ENCODE measurements at places on chromosomes 11 and 22. TPM values are rescaled to one million over a fixed set of nuclear protein-coding genes. Genes with fewer than 3 reads are reported as not detected.

Gene MMP10
- total RNA-seq, result 0.20 TPM

Gene DEFB131B
- not detected for total RNA-seq

- no peak for DNase-seq
- H3K27me3 ChIP-seq, result no peaks in the 10 kb centered on the region
- H3K4me1 ChIP-seq, result no peaks in the 10 kb centered on the region
- no peaks in the 10 kb centered on the region for H3K36me3 ChIP-seq
These were observed 12.9 kb upstream of the JHY start for GRCh38 chr11:122869622-122870021.

GRCh38 chr11:70568035-70568813 lies 169.9 kb downstream of the CTTN start:
- H3K27me3 ChIP-seq, result no peaks in the 10 kb centered on the region
- H3K27ac ChIP-seq, result no peak overlapping the region
- DNase-seq, result peak; percentile 86
- H3K4me1 ChIP-seq, result peaks cover 3% of the 10 kb centered on the region
- H3K4me3 ChIP-seq, result peak overlapping the region; percentile 34

GRCh38 chr22:36287881-36288515 lies 35.1 kb downstream of the APOL1 start:
- H3K4me1 ChIP-seq, result no peaks in the 10 kb centered on the region
- no peaks in the 10 kb centered on the region for H3K27me3 ChIP-seq

Gene INCENP
- total RNA-seq, result 99.9 TPM

DNA sequence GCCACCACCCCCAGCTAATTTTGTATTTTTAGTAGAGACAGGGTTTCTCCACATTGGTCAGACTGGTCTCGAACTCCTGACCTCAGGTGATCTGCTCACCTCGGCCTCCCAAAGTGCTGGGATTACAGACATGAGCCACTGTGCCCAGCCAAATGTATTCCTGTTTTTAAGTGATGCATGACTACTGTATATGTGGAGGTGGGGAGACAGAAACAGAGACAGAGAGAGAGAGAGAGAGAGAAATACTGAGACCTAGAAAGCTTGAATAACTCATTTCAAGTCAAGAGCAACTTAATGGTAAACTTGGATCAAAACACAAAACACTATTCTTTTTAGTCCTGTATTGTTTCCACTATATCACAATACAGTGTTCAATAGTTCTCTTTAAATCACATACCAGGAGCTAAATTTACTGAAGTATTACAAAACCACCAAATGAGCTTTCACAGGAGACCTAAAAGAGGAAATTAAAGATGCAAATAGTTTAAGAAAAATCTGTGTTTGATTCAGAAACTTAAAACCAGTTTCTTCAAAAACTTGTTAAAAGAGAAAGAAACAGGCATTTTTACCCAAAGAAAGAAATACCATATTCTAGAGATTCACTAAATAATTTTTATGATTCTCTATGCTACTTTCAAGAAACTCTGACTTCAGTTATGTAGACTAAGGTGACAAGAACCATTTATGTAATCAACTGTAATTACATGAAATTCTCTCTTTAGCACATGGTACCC lies 188.7 kb downstream of the ETS1 start:
- no peaks in the 10 kb centered on the region for H3K36me3 ChIP-seq
- H3K27me3 ChIP-seq, result no peaks in the 10 kb centered on the region
- no peak overlapping the region for H3K27ac ChIP-seq
- no peaks in the 10 kb centered on the region for H3K4me1 ChIP-seq
- H3K4me3 ChIP-seq, result no peak overlapping the region

- H3K4me1 ChIP-seq, result no peaks in the 10 kb centered on the region
- DNase-seq, result no peak
- no peaks in the 10 kb centered on the region for H3K27me3 ChIP-seq
- H3K27ac ChIP-seq, result no peak overlapping the region
- no peak overlapping the region for H3K4me3 ChIP-seq
- H3K36me3 ChIP-seq, result no peaks in the 10 kb centered on the region
These were observed 897.7 kb downstream of the KCNA4 start for GRCh38 chr11:29119116-29119515.

Gene TCN2
- 42.2 TPM for total RNA-seq

DNA sequence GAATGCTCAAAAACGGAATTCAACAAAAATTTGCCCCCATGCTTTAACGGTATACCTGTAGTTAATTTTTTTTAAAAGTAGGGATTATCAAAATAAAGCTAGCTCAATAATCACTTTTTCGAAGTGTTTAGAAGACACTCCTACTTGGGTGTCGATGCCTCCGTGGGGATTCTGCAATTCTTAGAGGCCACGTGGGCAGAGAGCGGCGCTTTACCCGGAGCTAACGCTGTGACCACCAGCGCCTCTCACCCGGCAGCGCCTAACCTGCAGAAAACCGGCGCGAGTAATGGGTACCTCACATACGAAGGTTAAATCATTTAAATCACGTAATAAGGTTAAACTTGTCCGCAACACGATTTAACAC lies 583 bp downstream of the TAF1D start:
- peaks cover 54% of the 10 kb centered on the region for H3K36me3 ChIP-seq
- no peaks in the 10 kb centered on the region for H3K27me3 ChIP-seq
- DNase-seq, result no peak
- peak overlapping the region; percentile 59 for H3K27ac ChIP-seq
- H3K4me3 ChIP-seq, result peak overlapping the region; percentile 100

Gene RASL10A
- 0.92 TPM for total RNA-seq

Gene TRPM5
- not detected for total RNA-seq

DNA sequence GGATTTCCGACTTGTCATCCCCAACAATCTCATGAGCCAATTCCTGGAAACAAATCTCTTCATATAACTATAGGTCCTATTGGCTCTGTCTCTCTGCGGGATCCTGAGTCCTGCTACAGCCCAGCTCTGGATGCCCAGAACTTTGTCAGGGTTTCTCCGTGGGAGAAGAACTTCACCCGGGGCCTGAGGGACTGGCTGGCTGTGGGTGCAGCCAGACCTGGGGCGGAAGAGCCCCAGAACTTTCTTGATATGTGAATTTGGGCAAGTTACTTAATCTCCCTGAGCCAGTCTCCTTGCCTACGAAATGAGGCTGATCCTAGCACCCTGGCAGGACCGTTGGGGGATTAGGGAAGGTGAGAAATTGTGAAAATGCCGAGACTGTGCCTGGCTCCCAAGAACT lies 6.6 kb upstream of the TRIM29 start:
- H3K4me1 ChIP-seq, result no peaks in the 10 kb centered on the region
- DNase-seq, result no peak
- no peaks in the 10 kb centered on the region for H3K36me3 ChIP-seq
- H3K4me3 ChIP-seq, result no peak overlapping the region

Gene C11orf65
- 0.66 TPM for total RNA-seq

Gene PACSIN2
- total RNA-seq, result 63.9 TPM

Gene FXYD2
- total RNA-seq, result 0.70 TPM

GRCh38 chr11:62774407-62774806 lies 3.2 kb downstream of the TAF6L start:
- no peak overlapping the region for H3K27ac ChIP-seq
- H3K4me1 ChIP-seq, result no peaks in the 10 kb centered on the region
- no peak overlapping the region for H3K4me3 ChIP-seq
- no peaks in the 10 kb centered on the region for H3K27me3 ChIP-seq
- DNase-seq, result no peak

DNA sequence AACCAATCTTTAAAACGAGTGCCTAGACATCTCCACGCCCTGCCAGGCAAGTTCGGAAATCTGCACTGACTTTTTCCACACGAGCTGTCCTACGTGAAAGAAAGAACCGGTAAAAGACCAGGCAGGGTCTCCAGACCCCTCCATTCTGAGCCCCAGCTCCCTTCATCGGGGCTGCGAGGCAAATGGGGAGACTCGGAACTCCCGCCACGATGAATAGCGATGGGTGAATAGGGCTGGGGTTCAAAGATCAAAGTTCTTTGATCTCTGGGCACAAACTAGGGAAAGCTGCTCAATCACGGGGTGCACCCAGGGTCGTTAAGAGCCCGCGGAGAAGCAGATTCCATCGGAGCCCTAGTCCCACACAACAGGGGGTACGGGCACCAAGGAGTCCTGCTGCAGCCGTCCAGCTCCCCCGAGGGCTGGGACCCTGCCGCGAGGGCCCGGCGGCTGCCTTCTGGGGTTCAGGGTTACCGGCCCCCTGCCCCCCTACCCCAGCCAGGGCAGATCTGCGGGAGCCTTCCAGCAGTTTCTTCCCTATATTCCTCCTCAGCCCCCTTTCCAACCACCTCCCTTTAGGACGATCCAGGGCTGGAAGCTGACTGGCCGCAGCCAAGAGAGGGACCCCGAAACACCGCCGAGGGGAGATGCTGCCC lies 1.1 kb downstream of the LRP4 start:
- peaks cover 8% of the 10 kb centered on the region for H3K4me1 ChIP-seq
- peak overlapping the region; percentile 97 for H3K4me3 ChIP-seq
- peaks cover 4% of the 10 kb centered on the region for H3K36me3 ChIP-seq
- no peak for DNase-seq

- H3K4me1 ChIP-seq, result no peaks in the 10 kb centered on the region
- no peak within 1 kb of the TSS for H3K4me3 ChIP-seq
- DNase-seq, result no peak
- no peak within 1 kb of the TSS for H3K27ac ChIP-seq
These were observed at the start of gene OR52A1 for GRCh38 chr11:5154657-5155056. OR52A1 (minus strand) TSS chr11:5154757; CDS start chr11:5152369, 2,388 bp downstream.

DNA sequence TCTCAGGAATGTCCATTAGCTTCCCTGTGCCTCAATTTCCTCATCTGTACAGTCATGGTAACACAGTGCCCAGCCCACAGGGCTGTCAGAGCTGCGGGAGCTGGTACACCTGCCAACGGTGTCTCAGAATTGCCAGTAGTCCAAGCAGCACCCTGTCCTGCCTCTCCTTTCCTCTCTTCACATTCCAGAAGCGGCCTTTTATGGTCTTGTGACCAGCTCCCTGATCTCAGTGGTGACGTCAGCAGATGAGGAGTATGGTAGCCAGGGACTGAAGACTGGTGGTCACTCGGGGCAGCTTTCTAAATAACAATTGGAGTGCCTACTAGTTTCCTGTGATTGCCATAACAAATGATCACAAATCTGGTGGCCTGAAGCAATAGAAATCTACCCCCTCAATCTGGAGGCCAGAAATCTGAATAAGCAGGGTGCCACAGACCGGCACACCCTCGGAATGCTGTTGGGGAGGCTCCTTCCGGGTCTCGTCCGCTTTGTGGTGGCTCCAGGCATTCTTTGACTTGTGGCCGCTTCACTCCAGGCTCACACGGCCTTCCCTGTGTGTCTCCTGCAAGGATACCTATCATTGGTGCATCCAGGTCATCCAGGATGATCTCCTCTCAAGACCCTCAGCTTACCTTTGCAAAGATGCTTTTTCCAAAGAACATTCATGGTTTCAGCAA lies 2.1 kb downstream of the FADD start:
- H3K27ac ChIP-seq, result no peak overlapping the region
- DNase-seq, result no peak
- peak overlapping the region; percentile 87 for H3K4me3 ChIP-seq

DNA sequence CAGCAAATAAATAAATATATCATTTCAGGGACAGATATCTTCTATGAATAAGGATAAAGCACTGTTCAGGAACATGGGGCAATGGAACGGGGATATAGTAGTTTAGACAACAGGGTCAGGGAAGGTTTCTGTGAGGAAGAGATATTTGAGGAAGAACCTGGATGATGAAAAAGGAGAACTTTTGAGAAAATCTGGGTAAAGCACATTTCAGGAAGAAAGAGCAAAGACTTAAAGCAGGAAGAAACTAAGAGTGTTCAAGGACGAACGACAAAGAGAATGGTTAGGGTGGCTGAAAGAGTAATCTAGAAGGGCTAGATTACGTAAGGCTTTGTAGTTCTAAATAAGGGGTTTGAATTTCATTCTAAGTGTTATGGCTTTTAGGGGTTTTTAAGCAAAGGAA lies 12.7 kb downstream of the DDI1 start:
- DNase-seq, result no peak
- no peaks in the 10 kb centered on the region for H3K36me3 ChIP-seq
- H3K27ac ChIP-seq, result no peak overlapping the region
- H3K27me3 ChIP-seq, result no peaks in the 10 kb centered on the region
- H3K4me1 ChIP-seq, result 0 out of 2 replicates have a peak, but pooled peaks cover 3% of the 10 kb centered on the region

- H3K36me3 ChIP-seq, result peaks cover 10% of the 10 kb centered on the region
- H3K27ac ChIP-seq, result no peak overlapping the region
- DNase-seq, result peak; percentile 13
- H3K4me3 ChIP-seq, result no peak overlapping the region
- H3K27me3 ChIP-seq, result no peaks in the 10 kb centered on the region
- H3K4me1 ChIP-seq, result no peaks in the 10 kb centered on the region
These were observed 96.1 kb downstream of the SHANK2 start for GRCh38 chr11:71156301-71156700.

GRCh38 chr11:36498721-36499120 lies 11.4 kb downstream of the TRAF6 start:
- no peaks in the 10 kb centered on the region for H3K4me1 ChIP-seq
- no peak overlapping the region for H3K4me3 ChIP-seq
- DNase-seq, result no peak
- H3K36me3 ChIP-seq, result no peaks in the 10 kb centered on the region

- no peak overlapping the region for H3K4me3 ChIP-seq
- DNase-seq, result no peak
- no peaks in the 10 kb centered on the region for H3K27me3 ChIP-seq
- H3K4me1 ChIP-seq, result peaks cover 3% of the 10 kb centered on the region
- no peaks in the 10 kb centered on the region for H3K36me3 ChIP-seq
These were observed 111.3 kb downstream of the TENM4 start for GRCh38 chr11:79329561-79329960.

- H3K4me3 ChIP-seq, result no peak overlapping the region
- H3K4me1 ChIP-seq, result peaks cover 5% of the 10 kb centered on the region
- no peaks in the 10 kb centered on the region for H3K27me3 ChIP-seq
- no peak for DNase-seq
These were observed 48.2 kb upstream of the CCDC134 start for GRCh38 chr22:41752011-41752970.

- no peak overlapping the region for H3K27ac ChIP-seq
- no peak overlapping the region for H3K4me3 ChIP-seq
- H3K4me1 ChIP-seq, result no peaks in the 10 kb centered on the region
These were observed 17.9 kb downstream of the CLNS1A start for GRCh38 chr11:77619576-77620198.

- H3K36me3 ChIP-seq, result peaks cover 69% of the 10 kb centered on the region
- no peaks in the 10 kb centered on the region for H3K27me3 ChIP-seq
- no peaks in the 10 kb centered on the region for H3K4me1 ChIP-seq
- H3K4me3 ChIP-seq, result no peak overlapping the region
These were observed 3.8 kb downstream of the SLC29A2 start for GRCh38 chr11:66367561-66368312.

Gene APOBEC3C
- total RNA-seq, result 32.1 TPM

GRCh38 chr11:123707206-123707605 lies 34.3 kb downstream of the ZNF202 start:
- DNase-seq, result no peak
- no peaks in the 10 kb centered on the region for H3K4me1 ChIP-seq
- no peaks in the 10 kb centered on the region for H3K27me3 ChIP-seq
- no peak overlapping the region for H3K4me3 ChIP-seq

Measured in H9 (cell line).